ENCODE measurements at places on chromosomes 12 and 14.
A peak's percentile ranks its signal among the peaks of the same experiment; 100 is the strongest.

DNA sequence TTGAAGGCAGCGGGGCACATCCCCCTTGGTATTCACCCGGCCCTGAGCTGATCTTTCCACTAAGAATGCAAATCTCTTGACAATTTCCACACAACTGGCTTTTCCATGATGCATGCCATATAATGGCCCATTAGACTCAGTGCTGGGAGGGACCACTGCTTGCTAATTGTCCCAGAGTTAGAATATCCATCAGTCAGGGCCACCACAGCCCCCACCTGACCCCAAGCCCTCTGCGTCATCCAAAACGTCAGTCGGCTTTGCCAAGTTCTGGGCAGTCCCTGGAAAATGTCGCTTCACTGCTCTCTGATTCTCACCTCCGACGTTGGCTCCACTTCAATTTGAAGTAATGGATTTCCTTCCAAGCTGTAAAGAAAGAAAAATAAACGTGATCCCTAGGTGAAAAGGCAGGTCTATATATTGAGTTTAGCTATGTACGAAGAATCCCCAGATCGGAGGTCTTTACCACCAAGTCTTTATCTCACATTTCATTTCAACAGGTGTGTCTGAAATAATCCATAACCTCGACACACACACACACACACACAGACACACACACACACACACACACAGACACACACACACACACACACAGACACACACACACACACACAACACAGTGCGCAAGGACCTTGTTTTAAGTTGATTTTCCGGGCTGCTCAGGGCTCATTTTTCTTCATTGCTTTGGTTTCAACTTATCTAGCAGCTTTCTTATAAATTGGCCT is 165.5 kb upstream of the NOS1 start:
- no peak for DNase-seq

DNA sequence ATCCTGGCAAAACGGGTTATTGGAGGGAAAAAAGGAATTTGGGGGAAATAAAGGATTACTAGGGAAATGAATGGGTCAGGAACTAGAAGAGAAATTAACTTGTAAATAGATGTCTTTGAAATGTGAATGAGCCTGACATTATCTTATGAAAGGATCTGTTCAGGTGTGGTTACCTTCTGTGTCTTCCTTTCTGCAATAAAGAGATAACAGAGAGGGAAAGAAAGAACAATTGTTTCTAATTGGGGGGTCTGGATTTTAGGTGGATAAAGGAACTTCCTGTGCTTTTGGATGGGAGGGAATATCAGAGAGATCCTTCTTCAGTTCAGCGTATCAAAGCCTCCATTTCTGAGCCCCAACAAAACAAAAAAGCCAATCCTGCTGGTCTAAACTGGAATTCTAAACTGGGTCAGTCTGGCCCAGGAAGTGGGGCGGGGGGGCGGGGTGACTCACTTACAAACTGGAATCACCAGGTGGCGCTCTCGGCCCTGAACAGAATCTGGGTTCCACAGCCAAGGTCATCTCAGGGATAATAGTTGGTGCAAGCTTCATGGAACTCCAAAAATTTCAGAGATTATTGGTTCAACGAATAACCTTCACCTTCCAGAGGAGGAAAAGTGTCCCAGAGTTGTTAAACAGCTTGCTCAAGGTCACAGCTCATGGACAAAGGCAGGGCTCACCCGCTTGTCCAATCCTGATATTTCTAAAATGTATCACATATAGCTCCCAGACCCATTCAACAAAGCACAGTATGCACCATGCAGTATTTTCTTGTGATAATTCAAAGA is 15.2 kb upstream of the PEBP1 start:
- peak; percentile 80 for DNase-seq

- DNase-seq: no peak
Measured at GRCh38 chr12:131100031-131100674, 146.4 kb downstream of the ADGRD1 start.

DNA sequence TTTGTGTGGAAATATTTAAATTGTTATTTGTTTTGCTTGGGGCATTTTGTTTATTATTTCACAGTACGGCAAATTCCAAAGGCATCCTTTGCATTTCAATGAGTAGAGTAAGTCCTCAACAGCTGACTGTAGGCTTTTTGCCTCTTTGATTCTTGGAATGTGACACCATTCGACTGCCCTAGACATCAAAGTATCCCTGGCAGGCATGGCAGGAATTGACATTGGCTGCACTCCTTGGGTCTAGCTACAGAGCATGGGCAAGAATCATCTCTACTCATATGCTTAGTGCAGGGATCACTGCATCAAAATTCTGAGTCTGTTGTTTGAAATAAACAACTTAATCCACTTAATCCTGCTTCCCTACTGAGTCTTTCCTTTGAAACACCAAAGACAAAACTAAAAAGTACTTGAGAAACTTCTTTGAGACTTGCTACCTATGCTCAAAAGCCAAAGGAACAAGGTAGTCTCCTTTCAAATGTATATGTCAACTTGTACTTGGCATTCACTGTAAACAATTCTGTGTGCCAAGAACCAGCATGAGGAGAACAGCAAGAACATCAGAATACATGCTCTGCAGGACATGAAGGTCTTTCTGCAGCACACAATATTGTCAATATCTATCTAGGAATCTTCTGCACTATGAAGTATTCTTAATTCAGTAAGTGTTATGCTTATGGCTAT is 1569.0 kb upstream of the FLRT2 start:
- peak; percentile 44 for DNase-seq

DNA sequence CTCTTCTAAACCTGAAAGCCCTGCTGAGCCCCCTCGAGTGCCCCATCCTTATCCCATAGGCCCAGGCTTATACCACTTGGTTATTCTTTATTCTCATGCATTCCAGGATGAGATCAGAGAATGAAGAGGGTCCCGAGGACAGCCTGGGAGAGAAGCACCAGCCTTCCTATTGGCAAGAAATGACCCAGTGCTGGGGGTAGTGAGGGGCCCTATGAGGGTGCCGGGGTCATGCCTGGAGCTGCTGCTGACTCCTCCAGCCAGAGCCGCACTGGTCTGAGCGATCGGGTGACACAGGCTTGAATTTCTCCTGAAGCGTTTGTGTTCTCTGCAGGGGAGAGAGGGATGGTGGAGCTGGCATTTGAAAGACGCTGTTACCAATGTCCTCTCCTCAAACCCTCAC is 18.1 kb downstream of the MORN3 start:
- DNase-seq: no peak

- no peak for DNase-seq
Measured at GRCh38 chr12:91866566-91866965, 279.1 kb downstream of the BTG1 start.

DNA sequence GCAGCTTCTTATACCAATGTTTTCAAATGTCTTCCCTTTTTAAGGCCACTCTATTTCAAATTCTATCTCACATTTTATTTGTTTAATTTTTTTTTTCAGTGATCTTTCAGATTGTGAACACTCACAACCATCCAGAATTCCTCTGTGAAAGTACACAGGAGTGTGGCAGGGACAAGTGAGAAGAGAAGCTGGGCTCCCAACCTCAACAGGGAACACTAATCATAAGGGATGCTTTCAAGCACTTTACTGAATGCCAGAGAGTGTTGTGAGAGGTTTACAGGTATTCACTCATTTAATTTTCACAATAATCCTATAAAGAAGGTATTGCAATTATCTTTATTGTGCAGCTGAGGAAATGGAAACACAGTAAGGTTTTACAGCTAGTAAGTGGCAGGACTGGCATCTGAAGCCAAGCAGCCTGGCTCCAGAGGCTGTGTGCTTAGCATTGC is 60.1 kb upstream of the PYGL start:
- no peak for DNase-seq

GRCh38 chr12:65500091-65500900 is 221.8 kb downstream of the MSRB3 start:
- DNase-seq: no peak

GRCh38 chr14:104109731-104110361 is 24.3 kb downstream of the ASPG start:
- DNase-seq: no peak

GRCh38 chr12:26269562-26270284 is 74.3 kb downstream of the SSPN start:
- DNase-seq: no peak

DNA sequence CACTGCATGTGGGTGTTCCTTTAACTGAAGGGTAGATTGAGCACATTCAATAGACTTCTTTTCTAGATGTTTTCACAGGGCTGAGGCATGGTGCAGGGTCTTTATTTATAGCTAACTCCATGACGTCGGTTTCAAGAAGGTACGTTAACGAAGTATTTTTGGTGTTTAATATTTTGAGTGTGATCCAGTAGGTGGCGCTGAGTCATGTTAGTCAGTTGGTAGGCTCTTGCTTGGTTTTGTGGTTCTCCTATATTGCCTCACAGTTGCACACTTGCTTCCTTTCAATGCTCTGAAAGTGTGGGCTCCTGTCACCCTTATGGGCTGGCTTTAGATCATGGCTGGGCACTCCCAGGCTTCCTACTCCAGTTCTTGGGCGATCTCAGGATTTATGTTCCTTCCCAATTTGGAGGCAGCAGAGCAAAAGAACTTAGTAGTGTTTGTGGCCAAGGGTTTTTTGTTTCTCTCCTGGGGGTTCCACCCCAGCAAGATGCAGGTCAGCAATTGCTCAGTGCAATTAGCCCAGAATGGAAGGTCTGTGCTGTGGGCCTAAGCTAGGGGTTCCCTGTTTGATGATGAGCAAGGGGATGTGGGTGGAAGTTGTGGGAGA is 471.6 kb upstream of the FOXG1 start:
- DNase-seq: no peak

DNA sequence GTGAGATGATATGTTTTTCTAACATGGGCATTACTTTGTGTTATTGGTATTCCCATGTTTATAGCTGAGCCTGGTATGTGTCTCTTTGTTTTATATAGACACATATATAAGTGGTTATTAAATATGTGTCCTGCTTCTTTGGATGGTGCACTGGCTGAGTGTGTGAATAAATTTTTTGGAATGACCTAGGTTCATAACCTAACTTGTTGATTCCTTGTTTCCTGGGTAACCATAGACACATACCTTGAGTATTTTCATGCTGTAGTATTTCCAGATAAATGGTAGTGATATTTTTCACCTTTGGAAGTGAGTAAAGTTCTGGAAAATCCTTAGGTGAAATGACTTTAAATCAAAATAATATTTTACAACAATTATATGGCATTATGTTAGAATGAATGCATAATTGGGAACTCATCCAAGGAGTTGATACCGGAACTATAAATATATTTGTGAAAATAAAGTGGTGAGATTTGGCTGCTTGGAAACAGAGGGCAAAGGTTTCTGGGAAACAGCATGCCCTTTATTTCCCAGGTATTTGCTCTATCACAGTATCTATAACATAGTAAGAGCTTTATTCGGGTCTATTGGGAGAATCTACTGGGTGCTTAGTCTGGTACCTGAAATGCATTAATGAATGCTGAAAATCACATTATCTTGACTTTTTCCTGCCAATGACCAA is 64.3 kb upstream of the REP15 start:
- DNase-seq: no peak

DNA sequence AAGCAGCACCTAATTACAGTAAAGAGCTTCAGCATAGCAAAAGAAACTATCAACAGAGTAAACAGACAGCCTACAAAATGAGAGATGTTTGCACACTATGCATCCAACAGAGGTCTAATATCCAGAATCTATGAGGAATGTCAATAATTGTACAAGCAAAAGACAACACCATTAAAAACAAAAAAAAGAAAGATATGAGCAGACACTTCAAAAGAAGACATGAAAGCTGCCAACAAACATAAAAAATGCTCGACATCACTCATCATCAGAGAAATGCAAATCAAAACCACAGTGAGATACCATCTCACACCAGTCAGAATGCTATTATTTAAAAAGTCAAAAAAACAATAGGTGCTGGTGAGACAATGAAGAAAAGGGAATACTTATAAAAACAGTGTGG is 273.1 kb downstream of the TMTC2 start:
- no peak for DNase-seq

- no peak for DNase-seq
Measured at GRCh38 chr14:50719911-50720759, 52.0 kb upstream of the SAV1 start.

DNA sequence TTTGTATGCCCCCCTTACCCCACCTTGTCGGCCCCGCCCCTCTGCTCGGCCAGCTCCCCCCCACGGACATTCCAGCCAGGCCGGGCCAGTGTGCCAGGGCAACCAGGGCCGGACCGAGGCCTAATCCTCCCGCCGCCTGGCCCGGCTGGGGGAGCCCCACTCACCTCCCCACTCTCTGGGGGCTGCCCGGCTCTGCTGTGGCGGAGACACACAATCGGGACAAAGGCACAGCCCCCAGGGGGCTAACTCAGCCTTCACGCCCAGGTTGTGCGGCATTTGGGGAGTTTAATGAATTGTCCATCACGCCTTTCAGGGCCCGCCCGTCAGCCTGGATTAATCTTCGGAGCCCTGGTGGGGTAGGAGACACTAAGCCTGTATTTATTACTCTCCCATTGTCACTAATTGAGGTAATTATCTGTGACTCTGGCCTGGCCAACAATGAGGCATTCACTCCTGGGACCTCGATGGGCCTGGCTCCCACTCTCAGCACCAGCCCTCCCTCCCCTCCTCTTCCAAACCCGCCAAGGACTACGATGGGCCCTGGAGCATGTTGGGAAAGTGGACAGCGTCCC is 8.7 kb downstream of the WNT1 start:
- DNase-seq: no peak

DNA sequence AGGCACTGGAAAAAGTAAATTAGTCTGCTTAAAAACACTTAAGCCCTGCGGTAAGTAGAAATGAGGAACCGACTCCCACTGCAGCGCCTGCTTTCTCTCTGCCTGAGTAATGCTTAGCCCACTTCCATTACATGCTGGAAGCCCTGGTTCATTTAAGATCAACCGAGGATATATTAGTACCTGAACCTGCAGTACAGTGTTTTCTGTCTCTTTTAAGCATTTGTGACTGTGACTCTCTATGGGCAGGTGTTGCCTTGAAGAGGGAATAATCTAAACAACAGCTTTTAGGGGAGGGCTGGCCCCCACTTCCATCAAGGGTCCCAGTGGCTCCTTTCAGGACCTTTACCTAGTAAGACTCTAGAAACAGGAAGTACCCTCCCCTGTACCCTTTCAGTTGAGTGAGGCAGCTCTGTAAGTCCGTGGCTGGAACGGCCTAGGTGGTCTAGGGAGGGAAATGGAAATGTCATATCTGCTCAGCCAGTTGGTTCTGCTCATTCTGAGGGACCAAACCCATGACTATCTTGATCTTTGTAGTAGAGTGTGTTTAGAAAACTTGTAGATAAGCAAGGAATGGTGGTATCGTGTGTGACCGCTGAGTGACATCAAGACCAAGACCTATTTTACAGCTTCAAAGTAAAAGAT is 56.2 kb downstream of the FNTB start:
- DNase-seq: no peak

- DNase-seq: no peak
Measured at GRCh38 chr12:96150442-96150841, 43.7 kb upstream of the ELK3 start.

- no peak for DNase-seq
Measured at GRCh38 chr14:76277586-76278130, 98.3 kb upstream of the ESRRB start.

- DNase-seq: peak; percentile 46
Measured at GRCh38 chr12:53867216-53868012, 71.2 kb upstream of the HOXC13 start.
